ENCODE measurements at places on chromosomes 2 and 18.

DNA sequence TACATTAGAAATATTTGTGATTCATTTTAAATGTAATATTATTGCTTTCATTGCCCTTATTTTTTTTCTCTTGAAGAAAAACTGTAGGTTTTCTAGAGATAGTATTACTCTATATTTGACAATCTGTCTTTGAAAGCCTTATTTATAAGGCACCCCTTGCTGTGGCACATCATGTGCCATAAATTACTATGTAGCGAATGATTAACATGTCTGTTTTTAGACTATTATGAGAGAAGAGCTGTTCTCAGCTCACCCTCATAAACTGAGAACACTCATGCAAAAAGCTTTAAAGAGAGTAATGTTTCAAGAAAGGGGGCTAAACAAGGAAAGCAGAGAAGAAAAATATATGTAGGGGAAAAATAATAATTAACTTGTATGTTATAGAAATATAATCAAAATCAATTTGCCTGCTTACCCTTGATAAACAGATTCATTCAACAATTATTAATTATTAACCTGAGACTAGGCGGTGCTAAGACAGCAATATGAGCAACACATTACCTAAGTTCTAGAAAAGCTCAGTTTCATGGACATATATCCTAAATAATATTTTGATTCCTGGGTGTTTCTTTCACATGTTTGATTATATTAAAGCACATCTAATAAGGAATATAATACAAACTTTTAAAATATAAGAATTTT, 69.0 kb downstream of the RAB3GAP1 start:
- DNase-seq, result no peak

DNA sequence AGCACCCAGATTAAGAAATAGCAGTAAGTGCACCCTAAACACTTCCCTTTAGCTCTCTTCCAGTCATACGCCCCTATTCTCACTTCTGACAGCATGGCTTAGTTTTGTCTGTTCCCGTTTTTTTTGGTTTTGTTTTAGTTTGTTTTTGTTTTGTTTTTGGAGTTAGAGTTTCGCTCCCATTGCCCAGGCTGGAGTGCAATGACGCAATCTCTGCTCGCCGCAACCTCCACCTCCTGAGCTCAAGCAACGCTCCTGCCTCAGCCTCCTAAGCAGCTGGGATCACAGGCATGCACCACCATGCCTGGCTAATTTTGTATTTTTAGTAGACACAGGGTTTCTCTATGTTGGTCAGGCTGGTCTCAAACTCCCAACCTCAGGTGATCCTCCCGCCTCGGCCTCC, 2067.7 kb downstream of the SUCLG1 start:
- DNase-seq, result no peak

- DNase-seq, result no peak
Observed at GRCh38 chr2:169619946-169620345, 35.8 kb downstream of the PPIG start.

DNA sequence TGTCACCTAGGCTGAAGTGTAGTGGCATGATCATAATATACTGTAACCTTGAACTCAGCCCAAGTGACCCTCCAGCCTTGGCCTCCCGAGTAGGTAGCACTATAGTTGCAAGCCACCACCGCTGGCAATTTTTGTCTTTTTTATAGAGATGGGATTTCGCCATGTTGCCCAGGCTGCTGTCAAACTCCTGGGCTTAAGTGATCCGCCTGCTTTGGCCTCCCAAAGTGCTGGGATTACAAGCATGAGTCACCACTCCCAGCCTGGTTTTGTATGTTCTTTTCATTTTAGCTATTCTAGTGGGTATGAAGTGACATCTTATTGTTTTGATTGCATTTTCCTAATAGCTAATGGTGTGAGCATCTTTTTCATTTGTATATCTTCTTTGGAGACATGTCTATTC, 11.3 kb upstream of the EXOC6B start:
- DNase-seq, result no peak

DNA sequence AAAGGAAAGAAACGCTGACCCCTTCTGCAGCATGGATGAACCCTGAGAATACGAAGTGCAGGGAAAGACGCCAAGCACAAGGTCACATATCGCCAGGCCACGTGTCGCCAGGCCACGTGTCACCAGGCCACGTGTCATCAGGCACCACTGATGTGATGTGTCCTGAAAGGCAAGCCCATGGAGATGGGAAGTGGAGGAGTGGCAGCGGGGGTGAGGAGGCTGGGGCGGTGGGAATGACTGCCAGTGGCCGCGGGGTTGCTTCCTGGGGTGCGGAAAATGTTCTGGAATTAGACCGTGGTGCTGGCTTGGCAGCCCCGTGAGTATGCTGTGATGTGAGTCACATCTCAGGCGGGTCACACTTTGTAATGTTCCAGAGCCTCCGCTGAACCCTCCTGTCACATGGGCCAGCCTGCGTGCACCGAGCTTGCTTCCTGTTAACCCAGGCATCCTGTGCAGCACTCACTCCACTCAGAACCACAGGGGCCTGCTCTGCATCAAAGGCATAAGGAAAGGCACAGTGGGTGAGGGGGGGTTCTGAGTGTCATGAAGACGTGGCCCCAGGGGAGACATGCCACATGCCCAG, 39.0 kb downstream of the SLC66A2 start:
- peak; percentile 26 for DNase-seq

DNA sequence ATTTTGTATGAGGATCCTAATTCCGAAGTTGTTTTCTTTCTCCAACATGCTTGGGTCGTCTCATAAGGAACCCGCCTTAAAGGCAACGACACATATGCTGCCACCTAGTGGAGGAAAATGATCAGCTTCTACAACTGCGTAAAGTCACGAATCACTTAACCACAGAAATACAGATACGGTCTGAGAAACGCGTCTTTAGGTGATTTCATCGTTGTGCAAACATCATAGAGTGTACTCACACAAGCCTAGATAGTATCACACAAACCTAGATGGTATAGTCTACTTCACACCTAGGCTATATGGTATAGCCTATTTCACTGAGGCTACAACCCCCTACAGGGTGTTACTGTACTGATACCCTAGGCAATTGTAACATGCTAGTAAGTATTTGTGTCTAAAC, 13.1 kb downstream of the GNLY start:
- peak; percentile 20 for DNase-seq

- DNase-seq, result no peak
Observed at GRCh38 chr18:424668-425067, 75.8 kb downstream of the COLEC12 start.

DNA sequence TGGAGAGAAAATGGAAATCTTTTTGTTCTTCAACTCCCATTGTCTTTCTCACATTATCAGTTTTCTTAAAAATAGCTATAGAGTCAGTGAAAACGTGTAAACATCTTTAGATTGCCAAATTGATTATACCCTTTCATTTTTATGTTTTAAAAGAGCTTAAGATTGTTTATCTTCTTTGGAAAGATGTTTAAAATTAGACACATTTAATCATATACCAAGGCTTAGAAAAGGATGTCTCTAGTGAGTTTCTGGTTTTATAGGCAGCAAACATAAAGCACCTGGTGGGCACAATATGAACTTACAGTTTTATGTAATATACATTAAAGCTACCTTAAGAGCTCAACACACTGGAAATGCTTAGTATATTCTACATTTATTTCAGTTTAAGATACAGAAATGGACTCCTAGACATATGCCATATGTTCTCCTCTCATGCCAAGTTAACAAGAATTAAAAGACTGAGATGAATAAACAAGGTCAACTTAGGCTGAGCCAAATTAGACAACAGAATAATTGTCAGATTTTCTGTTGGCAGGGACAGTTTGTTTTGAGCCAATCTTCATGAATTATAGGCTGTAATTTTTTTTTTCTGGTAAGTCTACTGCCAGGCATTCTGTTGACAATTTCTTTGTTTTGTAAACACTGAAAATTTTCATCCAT, 112.7 kb downstream of the OTX1 start:
- no peak for DNase-seq

DNA sequence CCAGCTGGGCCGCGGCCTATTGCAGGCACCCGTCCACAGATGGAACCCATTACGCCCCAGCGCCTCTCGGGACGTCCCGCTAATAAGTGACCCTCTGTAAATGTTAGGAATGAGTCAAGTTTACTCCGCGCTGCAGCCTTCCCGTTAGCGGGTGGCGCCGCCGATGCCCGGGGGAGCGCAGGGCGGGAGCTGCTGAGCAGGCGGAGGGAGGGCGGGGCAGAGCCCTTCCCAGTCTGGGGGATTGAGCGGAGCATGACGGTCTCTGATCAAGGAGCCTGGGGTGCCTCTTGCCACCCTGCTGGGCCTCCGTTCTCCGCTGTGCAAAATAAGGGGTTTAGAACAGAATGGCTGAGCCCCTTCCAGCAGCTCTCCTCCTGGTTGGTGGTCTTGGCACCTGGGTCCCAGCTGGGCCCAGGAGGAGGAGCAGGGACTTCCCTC, 10.5 kb downstream of the CROCC2 start:
- DNase-seq, result no peak

DNA sequence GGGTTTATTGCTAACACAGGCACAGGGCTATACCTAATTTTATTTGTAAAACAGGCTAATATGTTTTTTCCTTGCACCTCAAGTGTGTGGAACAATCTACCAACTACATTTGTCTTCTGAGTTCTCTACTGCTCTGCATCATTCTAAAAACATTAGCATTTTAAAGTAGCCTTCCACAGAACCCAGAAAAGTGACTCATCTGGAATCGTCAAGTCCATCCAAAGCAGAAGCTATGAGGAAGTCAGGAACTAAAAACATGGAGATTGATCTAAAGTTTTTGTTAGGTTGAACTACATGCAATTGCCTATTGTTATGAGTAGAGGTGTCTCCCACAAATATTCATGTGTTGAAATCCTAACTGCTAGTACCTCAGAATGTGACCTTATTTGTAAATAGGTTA, 70.9 kb downstream of the SUCLG1 start:
- DNase-seq, result no peak

GRCh38 chr2:99980176-99980575, 162.2 kb downstream of the AFF3 start:
- DNase-seq, result no peak

DNA sequence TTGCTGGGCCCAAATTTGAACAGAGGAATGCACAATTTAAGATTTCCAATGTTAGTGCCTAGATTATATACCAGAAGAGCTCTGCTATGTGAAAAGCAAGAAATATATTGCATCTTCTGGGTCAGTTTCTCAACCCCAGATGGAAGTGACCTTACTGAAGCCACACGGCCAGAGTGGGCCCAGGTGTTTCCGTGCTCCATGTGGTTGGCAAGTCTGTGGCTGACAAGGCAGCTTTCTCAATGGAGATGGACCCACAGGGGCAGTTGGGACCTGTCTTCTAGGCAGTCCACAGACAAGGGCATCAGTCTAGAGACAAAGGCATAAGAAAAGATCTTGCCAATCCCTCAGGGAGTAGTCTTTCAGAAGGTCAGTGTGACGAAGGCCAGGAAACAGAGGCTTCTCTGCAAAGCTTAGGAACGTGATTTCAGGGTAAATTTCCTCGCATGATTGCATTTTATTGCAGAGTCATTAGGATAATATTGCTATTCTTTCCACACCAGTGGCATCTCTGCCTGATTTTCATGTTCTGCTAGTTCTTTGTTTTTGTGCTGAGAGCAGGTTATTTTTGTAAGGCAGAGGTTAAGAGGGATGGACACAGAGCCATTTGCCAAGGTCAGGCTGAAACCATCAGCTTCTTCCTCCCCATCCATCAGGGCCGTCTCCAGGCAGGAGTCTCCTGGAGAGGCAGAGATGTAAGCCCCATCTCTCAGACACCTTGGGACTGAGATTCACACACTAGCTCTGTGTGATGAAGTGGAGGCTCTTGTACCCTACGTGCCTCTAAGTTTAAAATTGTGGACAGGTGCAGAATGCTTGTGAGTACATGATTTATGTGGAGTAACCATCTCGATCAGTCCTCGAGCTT, 202.1 kb downstream of the ANKRD30B start:
- DNase-seq, result no peak

- no peak for DNase-seq
Observed at GRCh38 chr2:61995065-61995464, 89.6 kb downstream of the COMMD1 start.

GRCh38 chr2:222882484-222882928, 21.7 kb downstream of the ACSL3 start:
- DNase-seq, result no peak

DNA sequence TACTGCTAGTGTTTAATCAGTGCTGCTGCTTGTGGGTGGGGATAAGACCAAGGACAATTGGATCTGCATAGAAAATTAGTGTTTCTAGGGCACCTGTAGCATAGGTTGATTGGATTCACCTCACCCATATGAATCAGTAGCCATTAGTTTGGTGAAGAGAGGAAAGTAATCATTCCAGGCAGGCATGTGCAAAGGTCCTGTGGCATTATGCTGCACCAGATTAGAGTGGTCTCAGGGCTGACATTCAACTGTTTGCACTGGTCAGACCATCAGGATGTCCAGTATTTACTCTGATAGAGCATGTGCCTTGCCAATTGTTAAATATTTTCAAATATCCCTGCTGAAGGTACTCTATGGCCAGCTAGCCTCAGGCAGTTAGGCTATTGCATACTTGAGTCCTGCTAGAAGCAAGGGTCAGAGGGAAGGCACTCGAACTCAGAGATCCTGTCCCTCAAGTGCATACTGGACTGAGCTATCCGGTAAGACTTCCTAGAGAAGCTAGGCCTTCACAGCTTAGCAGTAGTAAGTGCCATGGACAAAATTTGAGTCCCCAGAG, 64.7 kb downstream of the SKA1 start:
- DNase-seq, result no peak

- DNase-seq, result no peak
Observed at GRCh38 chr2:45962177-45962921, 310.9 kb downstream of the PRKCE start.

- no peak for DNase-seq
Observed at GRCh38 chr2:216549926-216550690, 51.5 kb downstream of the RPL37A start.

GRCh38 chr2:48694149-48694548, 61.4 kb downstream of the LHCGR start:
- DNase-seq, result no peak

- no peak for DNase-seq
Observed at GRCh38 chr18:6059551-6059950, 164.2 kb upstream of the TMEM200C start.

DNA sequence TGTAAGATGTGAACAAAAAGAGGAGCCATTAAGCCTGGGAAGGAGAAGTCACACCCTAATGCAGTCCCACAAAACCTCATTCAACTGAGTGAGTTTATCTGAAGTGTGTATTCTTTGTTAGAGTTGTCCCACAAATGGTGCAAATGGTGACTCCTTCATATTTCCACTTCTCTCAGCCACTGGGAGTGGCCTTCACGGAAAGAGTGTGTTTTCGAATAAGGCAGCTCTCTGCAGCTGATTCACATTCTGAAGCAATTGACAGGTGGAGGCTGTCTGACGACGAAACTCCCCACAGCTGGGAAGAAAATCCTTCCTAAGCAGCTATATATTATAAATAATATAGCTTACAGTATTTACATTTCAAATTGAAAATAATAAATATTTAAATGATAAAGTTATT, 318.8 kb upstream of the TMEFF2 start:
- DNase-seq, result no peak

- DNase-seq, result no peak
Observed at GRCh38 chr18:61988100-61988499, 95.3 kb upstream of the RNF152 start.

- DNase-seq, result peak; percentile 24
Observed at GRCh38 chr2:69741229-69741574, 732 bp upstream of the ANXA4 start.

- DNase-seq, result no peak
Observed at GRCh38 chr2:71419145-71419544, 34.2 kb upstream of the DYSF start.

Data from stimulated activated CD4-positive, alpha-beta T cell treated with anti-CD3 and anti-CD28 coated beads, Interleukin-4, amount 100 ng/mL, for 1 hour (primary cell).